Stimulated activated CD4-positive, alpha-beta T cell treated with anti-CD3 and anti-CD28 coated beads, Interleukin-4, amount 100 ng/mL, for 48 hours (primary cell): ENCODE measurements at places on chromosomes 7 and 10.

GRCh38 chr10:129883626-129884397, 80.3 kb downstream of the EBF3 start:
- no peak for DNase-seq

DNA sequence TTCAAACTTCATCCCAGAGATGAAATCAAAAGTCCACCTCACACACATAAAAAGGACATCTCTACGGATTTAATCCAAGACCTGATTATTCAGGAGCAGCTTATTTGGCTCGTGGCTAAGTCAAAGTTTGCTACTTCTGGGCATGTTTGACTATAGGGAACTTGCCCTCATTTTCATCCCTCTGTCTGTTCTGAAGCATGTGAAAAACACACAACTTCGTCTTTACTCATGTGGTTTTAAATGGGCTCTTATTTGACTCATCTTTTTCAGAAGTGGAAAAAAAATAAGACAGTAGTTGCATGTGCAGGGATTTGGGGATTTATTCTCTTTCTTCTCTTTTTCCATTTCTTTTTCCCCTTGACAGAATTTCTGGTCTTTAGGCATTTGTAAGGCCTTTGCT, 295.9 kb downstream of the TFEC start:
- DNase-seq = no peak

GRCh38 chr10:79468015-79468560, 22.7 kb upstream of the ZCCHC24 start:
- no peak for DNase-seq

DNA sequence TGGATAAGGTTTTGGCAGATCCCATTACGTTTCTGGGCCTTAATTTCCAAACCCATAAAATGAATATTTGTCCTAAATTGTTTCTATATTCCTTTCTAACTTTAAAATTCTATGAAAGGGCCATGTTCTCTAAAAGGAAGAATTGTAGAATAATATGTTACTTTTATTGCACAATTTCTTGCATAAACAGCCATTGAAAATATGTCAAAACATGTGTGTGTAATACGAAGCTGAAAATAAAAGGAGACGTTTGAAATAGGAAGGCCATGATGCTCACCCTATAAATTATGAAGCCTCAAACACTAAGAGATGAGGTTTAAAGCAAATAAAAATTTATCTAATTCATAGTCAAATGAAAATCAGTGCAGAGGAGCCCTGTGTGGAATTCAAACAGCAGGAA, 145.0 kb upstream of the LRRTM3 start:
- DNase-seq = no peak

DNA sequence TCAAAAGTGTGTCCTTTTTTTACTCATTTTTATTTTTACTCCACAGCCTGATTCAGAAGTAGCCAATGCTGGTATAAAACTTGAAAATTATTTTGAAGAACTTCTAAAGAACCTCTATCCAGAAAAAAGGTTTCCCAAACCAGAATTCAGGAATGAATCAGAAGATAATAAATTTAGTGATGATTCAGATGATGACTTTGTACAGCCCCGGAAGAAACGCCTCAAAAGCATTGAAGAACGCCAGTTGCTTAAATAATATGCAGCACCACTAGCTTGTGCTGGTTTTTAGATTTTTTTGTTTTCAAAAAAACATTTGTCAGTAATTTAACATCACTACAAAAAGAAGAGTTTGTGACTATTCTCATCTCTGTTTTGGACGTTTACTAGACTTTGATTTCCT, 116.5 kb downstream of the SVOPL start:
- no peak for DNase-seq

DNA sequence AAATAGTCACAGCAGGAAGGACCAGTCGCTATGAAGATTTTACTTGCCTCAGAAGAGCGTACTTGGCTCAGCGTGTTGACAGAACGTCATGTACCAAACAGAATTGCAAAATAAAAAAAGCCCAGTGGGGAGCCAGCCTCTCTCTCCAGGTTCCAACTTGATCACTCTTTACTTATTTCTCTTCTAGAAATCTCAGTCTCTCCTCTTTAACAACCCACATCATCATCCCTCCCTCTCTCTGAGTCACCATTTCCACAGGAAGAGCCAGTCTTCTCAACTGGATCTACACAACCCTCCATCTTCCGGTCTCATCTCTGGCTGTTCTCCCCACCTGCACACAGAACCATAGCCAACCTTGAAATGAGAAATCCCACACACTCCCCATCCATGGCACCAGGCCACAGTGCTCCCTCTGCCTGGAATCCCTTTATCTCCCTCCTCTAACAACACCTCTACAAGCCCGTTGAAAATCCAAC, 718.3 kb downstream of the GRID1 start:
- no peak for DNase-seq

DNA sequence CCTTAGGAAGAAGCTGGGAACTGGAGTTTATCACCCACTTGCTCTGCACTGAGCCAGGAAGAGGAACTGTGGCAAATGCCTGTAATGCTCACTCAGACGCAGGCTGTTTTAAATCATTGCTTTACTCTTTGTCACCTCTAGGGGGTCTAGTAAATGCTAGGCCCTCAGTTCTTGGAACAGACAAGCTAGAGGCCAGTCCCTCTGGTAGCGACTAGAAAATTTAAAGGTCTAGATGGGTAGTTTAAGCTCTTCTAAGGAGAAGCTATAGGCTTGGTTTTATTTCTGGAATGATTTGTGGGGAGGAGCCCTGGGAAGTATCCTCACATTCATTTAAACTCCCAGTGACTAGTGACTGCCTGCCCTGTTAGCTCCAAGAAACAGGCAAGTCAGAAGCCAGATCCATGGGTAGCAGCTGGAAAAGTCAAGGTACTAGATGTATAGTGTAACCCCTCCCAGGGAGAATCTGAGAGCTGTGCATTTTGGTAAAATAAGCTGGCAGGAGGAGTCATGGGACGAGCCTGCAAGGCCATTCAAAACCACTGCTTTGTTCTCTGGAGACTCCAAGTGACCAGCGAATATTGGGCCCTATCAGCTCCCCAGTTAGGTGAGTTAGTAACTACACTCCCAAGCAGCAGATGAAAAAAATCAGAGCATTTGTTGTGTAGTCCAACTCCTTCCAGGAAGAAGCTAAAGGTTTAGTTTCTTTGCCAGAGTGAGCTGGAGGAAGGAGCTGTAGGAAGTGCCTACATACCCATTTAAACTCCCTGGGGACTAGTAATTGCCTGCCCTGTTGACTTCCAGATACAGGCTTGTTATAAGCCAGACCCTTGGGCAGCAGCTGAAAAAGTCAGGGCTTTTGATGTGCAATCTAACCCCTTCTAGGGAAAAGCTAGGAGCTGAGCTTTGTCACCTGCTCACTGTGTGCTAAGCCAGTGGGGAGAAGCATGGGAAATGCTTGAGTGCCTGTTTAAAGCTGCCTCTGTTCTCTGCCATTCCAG, 68.9 kb downstream of the DYNC1I1 start:
- no peak for DNase-seq

- DNase-seq = no peak
These were observed 37.1 kb upstream of the GDF10 start for GRCh38 chr10:47262606-47263533.

GRCh38 chr7:58086871-58087535, 637.0 kb downstream of the ZNF716 start:
- DNase-seq = no peak

DNA sequence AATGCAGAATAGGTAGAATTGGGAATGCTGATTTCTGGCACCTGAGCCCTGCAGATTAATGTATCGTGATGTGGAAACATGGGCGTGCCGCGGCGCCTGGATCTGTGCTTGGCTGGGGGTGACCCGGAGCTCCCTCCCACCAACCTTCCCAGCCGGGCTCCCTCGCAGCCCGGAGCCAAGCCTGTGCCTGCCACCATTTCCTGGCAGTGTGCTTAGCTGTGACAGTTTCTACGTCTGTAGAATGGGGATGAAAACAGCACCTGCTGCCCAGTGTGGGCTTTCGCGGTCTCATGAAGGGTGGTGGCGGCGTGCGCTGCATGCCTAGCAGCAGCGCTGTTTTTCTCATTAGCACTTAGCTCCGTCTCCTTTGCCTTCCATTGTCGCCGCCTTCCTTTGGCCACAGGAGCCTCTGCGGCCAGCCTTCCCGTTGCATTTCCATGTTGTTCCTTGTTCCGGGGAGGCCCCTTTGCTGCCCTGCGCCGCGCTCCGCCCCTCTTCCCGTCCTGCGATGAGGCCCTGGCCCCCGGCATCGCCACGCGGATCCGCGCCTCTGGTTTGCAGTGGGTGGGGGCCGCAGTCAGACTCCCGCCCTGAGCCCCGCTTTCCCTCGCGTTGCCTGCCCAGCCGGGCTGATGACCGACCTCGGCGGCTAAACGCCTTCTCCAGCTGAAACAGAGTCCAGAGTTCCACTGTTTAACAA, 84.2 kb downstream of the CUL1 start:
- no peak for DNase-seq

- no peak for DNase-seq
These were observed 112.1 kb upstream of the FAM204A start for GRCh38 chr10:118454211-118454610.

GRCh38 chr7:123643495-123644441, 11.9 kb upstream of the LMOD2 start:
- no peak for DNase-seq

DNA sequence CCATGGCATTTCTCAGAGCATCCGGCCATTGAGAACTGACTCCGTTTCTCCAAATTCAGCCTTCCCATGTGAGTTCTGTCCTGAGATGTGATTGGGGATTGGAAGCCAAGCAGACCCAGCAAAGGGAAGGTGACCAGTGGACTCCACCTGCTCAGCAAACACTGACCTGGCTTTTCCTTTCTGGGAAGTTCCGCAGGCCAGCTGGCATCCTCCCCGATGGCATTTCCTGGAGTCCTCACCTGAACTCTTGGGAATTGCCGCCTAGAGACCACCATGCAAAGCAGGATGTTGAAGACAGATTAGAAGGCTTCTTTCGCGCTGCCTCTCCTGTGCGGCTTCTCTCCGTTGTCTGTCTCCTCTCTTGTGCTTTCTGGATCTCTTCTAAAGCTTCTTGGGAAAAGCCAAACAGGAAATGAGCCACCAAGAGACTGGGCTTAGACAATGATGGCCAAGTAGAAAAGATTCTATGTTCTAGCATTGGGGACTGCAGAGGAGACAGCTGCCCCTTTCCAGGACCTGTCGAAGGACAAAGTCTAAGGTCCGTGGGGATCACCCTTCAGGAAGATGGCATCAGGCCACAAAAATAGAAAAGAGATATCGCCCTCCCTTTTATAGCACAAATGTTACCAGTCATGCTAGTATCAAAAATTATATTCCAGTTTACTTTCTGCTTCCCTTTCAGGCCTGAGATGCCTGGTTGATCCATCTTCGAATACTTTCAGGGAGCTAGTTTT, 103.7 kb upstream of the INSYN2A start:
- no peak for DNase-seq

- peak; percentile 73 for DNase-seq
These were observed at the start of gene PIP4K2A for GRCh38 chr10:22714479-22715289. Gene PIP4K2A, minus strand, starts transcription at chr10:22714578. Its CDS starts 252 bp downstream, at chr10:22714326.

DNA sequence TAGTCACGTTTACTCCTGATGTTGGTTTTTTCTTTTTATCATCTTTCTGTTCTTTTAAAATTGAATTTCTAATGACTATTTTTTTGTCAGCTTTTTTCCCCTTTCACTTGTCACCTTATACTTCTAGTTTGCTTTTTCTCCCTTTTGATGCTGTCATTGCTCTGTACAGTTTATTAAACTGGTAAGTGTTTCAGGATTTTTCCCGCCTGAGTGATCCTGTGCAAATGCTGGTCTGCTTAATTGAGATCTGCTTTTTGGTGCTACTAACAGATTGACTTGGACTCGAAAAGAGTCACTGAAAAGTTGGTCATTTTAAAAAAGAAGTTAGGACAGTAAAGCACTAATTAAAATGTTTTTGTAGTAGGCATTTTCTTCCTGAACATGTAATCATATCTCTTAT, 95.2 kb downstream of the PHTF2 start:
- no peak for DNase-seq

- no peak for DNase-seq
These were observed 20.0 kb upstream of the LRRC17 start for GRCh38 chr7:102892631-102893278.

DNA sequence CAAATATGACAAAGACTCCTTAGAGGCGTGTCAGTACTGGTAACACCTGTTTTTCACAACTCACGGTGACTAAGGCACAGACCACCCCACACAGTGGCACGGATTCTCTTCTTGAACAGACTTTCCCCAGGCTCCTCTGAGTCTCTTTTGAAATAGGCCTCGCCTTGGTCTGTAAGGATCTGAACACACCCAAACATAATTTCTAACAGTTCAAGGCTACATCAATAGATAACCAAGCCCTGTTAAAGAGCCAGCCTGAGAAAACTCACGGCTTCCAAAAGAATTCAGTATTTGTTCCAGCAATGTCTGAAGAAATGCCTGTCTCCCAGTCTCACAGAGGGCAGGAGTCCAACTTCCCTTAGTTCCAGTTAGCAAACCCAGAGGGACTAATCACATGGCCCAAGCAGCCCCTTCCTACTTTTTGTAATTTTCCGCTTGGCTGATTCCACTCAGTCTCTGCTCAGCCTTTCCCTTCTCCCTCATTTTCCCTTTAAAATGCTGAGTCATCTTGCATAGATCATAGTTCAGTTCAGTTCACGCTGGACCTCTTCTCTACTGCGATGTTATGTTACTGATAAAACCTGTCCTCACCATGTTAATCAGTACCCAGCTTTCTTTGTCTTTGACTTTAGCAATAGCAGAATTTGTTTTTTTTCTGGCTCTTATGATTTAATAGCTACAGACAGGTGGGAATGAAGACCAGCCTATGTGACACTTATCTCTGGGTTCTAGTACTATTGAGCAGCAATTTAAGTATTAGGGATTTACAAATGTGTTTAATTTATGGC, 22.6 kb upstream of the AKR1C3 start:
- DNase-seq = no peak
